ENCODE measurements at places on chromosomes 1 and 21.

- DNase-seq = no peak
Measured at GRCh38 chr21:43779660-43780059, 3.6 kb upstream of the CSTB start.

GRCh38 chr1:79614762-79615161 is 608.2 kb upstream of the ADGRL4 start:
- DNase-seq = no peak

GRCh38 chr1:197776351-197777105 is 1.2 kb upstream of the DENND1B start:
- DNase-seq = peak; percentile 76

GRCh38 chr1:151972542-151973248 is 21.0 kb downstream of the S100A10 start:
- peak; percentile 78 for DNase-seq

DNA sequence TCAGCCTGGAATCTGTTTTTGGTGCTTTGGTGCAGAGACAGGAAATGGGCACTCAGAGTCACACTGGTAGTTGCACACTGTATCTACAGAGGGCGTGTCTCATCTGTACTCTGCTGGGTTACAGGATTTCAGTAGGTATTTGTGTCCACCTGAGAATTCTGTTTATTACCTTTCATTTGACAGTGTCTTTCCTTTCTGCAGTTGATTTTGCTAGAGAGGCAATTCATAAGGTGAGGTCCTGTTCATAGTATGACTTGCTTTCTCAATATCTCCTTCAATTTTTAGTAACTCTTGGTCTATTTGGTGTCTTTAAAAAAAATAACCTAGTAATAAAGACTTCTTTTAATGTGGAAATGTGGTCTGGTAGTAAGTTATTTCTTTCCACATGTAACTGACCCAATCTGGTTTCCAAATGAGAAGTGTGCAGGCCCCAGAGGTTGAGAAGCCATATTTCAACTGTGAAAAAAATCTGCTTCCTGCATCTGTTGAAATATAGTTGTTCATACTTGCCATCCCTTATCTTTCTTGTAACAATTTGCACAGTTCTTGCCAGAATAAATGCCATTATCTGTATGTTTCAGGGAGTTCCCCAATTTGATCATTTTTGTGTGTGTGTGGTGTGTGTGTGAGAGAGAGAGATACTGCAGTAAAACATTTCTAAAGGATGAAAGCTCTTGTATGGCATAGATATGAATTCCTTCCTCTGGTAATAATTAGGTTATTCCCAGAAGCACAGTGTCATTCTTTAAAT is 78.4 kb upstream of the DNAJC6 start:
- DNase-seq = no peak

DNA sequence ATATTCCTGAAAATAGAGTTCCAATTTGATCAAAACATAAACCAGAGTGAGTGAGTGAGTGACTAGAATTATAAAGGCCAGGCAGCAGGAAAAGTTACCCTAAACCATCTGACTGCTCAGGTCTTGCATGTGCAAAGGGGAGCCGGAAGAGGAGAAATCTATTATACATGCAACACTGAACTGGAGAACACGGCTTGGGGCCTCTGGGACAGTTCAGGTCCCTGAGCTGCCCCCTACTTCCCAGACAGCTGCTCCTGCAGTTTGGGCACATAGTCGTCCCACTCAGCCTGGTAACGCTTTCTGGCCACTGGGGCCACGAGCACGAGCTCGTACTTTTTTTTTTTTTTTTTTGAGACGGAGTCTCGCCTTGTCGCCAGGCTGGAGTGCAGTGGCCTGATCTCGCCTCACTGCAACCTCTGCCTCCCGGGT is 40.1 kb downstream of the PTPRC start:
- no peak for DNase-seq

GRCh38 chr1:6243053-6243834 is 735 bp upstream of the HES3 start:
- DNase-seq = no peak

- DNase-seq = no peak
Measured at GRCh38 chr1:185040408-185040735, 5.0 kb upstream of the RNF2 start.

DNA sequence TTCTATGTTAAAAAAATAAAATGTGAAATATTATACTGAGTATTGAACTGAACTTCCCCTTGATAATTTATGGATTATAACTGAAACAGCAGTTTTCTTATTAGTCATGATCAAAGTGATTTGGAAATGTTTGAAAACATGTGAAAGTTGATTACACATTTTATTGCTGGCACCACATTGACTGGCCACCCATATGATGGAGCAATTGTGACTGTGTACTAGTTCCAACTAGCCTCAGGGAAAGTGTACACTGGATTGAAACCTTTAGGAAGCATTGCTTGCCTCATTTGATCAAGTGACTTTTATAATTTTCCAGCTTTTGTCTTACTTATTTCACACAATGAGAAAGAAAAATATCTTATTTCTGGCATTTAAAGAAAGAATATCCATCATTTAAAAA is 128.0 kb upstream of the ADGRL2 start:
- DNase-seq = no peak

DNA sequence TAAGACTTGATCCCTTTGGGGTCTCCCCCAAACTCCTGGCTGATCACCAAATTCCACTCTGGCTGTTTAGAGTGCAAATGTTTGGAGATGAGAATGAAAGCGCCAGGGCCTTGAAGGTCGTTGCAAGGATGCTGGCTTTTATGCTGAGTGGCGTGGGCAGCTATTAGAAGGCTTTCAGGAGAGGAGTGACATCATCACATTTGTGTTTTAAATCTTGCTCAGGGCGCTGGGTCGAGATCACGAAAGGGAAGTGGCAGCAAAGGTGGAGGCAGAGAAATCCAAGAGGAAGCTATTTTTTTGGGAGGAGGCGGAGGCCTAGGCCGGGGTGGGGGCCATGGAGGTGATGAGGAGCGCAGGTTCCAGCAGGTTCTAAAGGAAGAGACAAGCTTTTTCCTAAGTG is 49.3 kb downstream of the PDE9A start:
- DNase-seq = no peak

GRCh38 chr1:111208921-111209320 is 8.5 kb upstream of the DENND2D start:
- no peak for DNase-seq

DNA sequence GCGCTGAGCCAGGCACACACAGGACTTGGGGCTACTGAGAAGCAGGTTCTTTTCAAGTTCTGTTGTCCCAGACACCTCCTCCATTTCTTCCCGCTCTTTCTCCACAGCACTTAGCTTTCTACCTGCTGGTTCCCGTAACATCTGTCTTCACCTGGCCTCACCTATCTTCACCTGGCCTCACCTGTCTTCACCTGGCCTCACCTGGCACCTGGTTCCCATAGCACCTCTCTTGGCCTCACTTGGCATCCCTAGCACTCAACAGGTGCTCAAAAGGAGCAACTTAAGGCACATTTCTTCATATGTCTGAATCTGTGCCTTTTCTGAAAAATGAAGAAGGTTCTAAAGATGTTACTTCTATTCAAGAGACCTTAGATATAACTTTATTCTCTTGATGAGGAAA is 10.4 kb downstream of the KCNK1 start:
- DNase-seq = no peak

DNA sequence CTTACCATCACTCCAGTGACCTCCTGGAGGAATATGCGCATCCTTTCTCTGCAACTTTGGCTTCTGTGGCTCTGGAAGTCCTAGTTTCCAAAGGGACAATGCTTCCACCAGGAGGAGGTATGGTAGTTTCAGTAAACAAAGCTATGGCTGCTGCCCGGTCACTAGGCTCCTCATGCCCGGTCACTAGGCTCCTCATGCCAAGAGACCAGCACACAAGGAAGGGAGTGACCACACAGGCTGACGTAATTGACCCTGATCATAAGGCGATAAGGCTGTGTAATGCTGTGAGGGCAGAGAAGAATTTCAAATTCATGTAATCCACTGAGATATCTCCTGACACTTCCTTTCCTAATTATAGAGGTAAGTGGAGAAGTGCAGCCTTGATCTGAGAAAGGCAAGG is 102.9 kb downstream of the DTL start:
- no peak for DNase-seq

DNA sequence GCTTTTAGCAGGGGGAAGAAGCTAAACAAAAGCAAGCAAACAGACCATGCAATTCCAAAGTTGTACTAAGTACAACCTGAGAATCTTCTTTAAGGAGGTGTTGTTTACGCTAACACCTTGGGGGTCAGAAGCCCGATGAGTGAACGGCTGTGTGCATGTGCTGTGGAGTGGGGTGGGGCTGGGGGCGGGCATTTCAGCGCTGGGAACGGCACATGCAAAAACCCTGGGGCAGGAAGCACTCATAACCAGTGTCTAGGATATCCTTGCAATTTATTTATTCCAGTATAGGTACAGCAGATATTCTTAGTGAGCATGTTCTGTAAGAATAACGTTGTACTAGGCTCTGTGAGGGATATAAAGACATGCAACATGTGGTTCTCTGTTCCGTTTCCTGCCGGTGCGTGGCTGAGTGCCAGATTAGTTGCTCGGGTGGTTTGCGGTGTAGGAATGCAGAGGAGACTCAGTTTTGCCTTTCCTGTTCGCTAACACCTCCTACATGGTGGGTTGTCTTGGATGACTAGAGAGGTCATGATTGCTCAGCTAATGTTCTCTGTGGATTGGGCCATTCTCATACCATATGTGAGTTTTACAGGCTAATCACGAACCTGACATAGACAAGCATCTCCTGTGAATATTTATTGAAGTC is 3.7 kb downstream of the FASLG start:
- peak; percentile 51 for DNase-seq

DNA sequence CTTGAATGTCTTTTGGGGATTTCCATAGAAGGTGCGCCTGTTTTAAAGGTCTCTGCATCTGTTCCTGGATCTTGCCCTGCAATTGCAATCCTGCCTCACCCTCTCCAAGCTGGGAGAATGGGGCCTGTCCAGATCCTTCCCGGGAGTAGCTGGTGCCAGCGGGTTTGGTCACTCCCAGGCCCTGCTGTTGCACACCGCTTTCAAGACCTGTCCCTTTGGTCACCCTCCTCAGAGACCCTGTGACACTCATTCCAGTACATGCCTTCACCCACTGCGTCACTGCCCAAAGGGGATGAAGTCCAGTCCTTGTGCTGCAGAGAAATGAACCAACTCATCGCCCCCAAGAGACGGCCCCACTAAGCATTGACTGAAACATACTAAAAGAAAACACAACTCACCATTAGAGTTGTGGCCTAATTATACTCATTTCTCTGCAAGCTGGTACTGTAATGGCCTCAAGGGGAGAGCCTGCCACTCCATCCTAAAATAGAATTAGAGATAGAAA is 1.9 kb upstream of the IRF2BP2 start:
- DNase-seq = no peak

DNA sequence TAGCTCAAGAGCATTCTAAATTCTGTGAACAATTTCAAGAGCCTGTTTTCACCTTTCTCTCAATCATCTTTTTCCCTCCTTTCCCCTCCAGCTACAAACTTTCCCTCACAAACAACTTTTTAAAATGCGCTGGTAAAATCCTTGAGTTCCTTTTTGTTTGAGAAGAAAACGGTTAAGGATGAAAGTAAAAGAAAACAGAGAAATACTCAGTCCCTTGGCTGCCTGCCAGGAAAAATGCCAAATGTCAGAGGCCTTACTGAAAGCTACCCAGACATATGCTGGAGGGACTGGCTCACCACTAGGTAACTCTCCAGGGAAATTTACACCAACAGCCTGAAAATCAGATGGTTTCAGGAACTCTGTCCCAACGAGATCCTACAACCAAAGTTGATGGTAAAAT is 11.0 kb upstream of the SERBP1 start:
- DNase-seq = no peak

GRCh38 chr1:36337830-36338229 is 14.4 kb upstream of the EVA1B start:
- no peak for DNase-seq

- DNase-seq = no peak
Measured at GRCh38 chr1:20143318-20143717, 4.2 kb downstream of the PLA2G2F start.

DNA sequence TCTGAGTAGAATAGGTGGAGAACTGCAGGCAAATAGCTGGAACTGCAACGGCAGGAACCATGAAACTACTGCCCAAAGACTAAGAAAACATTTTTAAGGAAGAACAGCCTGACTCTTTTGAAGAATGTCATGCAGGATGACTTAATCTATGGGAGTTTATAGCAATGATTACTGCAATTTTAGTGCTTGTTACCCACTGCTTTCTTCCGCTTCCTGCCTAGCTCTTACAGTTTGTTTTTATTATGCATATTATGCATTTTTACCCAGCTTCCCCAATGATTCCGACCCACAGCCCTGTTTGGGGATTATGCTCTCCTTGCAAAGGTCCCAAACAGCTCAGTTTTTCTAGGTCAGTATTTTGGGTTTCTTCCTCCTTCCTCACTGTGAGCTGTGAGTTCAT is 71.2 kb downstream of the PCNX2 start:
- DNase-seq = no peak

DNA sequence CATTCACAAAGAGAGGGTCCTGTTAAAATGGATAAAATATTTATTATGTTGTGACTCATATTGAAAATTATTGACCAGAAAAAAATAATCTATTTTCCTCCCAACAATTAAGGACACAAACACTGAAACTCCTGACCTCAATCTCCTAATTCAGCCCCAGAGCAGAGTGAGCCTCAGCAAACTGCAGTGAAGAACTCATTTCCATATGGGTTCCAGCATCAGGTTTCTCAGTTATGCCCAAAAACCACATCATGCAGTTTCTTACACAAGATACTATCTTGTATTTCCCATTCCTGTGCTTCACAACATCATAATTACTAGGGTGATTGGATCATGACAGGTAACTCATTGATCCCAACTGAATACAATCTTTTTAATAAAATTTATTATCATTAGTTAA is 15.4 kb downstream of the PYHIN1 start:
- no peak for DNase-seq

GRCh38 chr1:87330885-87331364 is 2.2 kb downstream of the LMO4 start:
- no peak for DNase-seq

DNA sequence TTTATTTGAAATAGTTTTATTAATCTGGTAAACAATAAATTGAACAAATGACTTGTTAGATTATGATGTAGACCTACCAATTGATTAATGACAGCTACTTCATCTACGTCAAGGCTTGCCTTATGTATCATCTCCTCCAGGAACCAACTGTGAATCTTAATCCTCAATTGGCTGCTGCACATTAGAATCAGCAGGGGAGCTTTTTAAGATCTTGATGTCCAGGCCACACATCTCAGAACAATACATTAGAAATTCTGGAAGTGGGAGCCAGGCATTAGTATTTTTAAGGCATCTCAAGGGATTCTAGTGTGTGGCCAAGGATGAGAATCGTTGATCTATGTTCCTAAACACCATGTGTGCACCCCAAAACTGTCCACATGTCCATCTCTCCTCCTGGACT is 52.0 kb upstream of the LYPLAL1 start:
- no peak for DNase-seq

GRCh38 chr1:2087766-2088165 is 37.6 kb downstream of the PRKCZ start:
- no peak for DNase-seq
